ENCODE measurements at places on chromosomes 1 and 21.
A peak's percentile ranks its signal among the peaks of the same experiment; 100 is the strongest.

DNA sequence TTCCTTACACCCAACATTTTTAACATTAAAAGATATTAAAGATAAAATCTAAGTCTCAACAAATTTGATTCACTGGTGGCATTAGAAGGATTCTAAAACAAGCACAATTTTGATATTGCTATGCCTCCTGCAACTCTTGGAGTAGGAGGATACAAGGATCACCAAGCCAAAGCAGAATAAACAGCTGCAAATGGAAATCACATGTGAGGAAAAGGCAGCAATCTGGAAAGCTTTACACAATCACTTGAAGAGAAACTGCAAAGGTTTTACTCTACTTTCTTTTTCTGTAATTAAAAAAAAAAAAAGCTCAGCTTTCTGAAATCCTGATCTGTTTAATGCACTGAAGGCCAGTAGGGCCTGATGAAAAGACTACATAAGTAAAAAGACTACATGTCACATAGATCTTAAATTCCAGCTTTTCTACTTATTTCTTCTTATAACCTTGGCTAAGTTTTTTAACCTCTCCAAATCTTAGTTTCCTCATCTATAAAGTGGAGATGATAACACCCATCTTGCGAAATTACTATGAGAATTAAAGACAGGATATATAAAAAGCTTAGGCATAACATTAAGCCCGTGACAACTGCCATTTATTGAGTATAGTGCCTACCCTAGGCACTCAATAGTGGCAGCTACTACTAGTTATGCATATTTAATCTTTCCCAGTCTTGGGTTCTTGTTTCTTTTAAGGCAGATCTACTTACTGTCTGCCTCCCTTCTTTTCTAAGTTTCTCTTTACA lies 73.5 kb downstream of the EPS15 start:
- DNase-seq = no peak

DNA sequence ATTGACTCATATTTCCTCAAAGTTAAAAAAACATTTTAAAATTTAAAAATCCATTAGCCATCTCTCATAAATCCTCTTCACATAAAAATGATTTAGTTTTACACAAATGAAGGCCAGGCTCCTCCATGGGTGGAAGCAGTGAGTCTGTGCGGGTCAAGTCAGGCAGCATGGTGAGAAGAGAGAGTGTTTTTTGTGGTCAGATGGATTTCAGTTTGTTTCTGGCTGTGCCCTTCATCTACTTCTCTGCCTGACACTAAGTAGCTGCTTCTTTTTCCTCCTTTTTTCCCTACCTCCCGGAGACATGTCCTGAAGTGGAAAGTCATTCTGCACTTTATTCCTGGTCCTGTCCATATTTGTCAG lies 10.3 kb downstream of the PLA2G4A start:
- no peak for DNase-seq

- peak; percentile 73 for DNase-seq
Observed at GRCh38 chr21:44955798-44956175, 16.0 kb downstream of the SLX9 start.

- DNase-seq = no peak
Observed at GRCh38 chr1:53449693-53450092, 9.5 kb upstream of the DMRTB1 start.

DNA sequence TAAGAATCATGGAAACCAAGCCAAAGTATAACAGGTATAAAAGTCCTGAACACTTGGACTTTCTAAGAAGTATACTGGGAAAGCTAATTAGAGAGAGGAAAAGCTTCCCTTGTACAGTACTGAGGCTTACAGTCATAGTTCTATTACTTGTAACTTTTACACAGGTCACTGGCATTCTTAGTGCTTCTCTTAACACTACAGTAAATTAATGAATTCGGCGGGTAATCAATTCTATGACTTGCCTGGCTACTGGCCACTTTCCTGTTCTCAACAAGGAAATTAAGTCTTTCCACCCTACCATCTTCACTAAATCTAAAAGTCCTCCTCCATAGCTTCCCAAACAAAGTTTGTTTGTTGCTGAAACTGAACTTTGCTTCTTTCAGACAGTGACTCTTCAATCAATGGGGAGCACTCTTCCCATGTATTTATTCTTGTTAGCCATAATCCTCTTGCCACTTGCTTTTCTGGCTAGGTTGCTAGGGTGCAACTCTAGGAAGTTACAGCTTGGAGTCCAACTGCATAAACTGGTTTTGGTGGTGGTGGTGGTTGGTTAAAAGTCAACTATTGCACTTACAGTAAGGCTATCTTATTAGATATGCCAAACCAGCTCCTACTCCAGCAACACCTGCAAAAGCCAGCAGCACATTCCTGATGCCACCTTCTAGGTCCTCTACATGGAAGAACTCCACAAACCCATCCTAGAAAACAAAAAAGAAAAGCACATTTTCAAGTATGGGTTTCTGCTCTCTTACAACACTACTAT lies 2.4 kb downstream of the MCL1 start:
- no peak for DNase-seq

DNA sequence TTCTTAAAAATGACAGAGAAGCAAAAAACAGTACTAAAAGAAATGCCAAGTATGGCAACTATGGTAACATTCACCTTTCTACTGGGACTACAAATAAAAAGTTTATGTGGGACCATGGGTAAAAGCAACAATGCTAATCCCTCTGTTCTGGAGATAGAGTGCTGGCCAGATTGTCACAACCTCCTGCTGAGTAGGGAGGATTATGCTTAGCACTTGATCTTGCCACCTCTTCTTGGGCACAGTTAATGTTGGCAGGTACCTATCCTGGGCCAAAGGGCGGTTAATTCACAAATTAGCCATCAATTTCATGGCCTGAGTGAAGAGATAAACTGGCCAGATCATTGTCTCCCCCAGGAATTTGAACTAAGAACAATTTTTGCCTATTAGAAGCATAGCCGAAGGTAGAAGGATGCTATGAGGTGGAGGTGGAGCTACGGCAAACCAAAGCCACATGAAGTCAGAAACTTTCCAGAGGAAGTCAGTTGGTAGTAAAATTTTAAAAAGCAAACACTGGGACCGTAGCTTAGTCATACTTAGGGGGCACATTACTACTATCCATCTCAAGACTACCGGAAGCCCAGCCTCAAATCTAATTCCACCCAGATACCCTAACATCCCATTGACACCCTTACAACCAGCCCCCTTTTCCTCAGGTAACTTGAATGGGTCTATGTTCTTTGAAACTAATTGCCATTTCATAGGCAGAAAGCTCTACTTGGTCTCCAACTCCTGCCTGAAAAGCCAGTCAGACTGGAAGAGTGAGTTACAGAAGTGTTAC lies 2.7 kb downstream of the SCYL3 start:
- DNase-seq = no peak

GRCh38 chr1:91836331-91837040 lies 49.5 kb downstream of the TGFBR3 start:
- no peak for DNase-seq

GRCh38 chr1:9229549-9229948 lies 5.0 kb upstream of the H6PD start:
- DNase-seq = no peak

GRCh38 chr1:48030696-48031365 lies 33.6 kb upstream of the TRABD2B start:
- DNase-seq = no peak

- DNase-seq = no peak
Observed at GRCh38 chr1:98969798-98970490, 34.7 kb downstream of the PLPPR5 start.

DNA sequence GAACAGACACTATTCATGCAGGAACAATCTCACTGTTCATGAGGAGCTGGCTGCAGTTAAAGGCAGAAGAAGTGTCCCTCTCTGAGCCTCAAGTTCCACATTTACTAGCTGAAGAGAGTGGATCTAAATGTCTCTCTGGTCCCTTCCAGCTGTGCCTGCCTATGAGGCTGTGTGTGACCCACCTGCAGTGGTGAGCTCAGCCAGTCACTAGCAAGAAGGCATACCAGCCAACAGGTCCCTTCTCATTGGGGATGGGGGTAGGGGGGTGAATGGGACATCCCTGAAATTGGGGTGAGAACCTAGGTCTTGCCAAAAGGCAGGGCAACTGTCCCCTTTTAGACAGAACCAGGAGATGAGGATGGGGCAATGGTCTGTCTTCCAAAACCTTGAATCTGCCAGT lies 13.6 kb downstream of the RD3 start:
- DNase-seq = no peak

DNA sequence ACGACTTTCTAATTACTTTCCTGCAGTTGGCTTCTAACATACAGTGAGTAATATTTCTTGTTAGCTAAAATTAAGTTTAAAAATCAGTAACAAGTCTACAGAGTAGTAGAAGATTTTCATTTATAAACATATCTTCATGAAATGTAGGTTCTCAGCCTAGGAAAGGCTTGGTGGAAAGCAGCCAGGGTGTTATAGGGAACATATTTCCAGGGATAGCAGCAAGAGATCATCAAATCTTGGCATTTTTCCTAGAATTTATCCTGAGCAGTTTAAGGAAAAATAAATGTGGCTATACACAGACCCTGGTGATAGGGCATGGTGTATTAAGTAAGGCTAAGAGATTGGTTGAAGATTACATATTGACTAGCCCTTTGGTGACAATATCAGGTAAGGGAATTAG lies 203.5 kb upstream of the NEGR1 start:
- DNase-seq = no peak

DNA sequence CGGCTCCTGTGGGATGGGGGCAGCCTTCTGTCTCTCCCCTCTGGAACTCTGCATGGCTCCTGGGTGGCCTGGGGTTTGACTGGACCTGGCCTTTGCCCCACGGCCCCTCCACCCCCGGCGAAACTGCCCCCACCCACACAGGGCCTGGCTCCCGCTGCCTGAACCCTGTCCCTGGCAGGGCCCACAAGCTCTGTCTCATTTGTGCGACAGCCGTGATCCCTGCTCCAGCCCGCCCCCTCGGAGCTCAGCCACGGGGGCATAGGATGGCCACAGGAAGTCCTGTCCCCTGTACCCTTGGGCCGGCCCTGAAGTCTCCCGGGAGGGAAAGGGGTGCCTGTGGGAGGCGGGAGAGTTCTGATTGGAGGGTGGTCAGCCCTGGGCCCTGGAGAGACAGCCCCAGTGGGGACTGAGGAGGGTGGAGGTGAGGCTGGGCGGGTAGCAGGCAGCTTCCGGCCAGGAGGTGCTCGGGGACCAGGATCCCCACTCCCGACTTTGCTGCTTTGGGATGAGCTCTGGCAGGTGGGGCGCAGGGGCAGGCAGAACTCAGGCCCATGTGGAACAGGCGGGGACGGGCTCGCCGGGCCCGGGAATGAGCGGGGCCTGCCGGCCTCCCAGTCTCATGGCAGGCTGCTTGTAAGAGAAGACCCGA lies 45.1 kb downstream of the SLX9 start:
- no peak for DNase-seq

DNA sequence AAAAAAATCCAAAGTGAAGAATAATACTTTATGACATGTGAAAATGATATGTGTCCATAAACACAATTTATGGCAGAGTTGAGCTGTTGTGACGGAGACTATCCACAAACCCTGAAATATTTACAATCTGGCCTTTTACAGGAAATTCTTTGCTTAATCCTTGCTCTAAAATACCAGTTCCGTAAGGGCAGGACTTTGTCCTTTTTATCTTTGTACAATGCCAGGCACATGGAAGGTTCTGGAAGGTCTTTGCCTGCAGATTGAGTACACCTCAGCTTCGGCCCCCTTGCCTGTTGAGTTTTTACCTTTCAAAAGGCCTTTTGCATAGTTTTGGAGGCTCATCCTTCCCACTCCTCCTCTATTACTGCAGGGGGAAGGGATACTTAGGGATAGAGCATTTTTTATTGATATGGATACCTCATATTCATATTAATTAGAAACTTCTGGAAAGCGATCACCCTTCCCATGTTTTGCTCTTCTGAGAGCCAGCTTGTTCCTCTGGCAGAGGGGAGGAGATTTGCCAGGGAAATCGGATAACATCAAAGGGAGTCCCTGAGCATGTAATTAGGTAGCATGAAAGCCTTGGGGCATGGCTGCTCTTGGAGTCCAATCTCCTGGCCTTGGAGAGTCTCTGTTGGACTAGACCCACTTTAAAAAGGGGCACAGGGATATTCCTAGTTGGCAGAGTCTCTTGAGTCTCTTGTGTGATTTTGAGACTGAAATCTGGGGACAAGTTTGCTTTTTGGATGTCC lies 217.1 kb downstream of the KCNJ6 start:
- DNase-seq = no peak

DNA sequence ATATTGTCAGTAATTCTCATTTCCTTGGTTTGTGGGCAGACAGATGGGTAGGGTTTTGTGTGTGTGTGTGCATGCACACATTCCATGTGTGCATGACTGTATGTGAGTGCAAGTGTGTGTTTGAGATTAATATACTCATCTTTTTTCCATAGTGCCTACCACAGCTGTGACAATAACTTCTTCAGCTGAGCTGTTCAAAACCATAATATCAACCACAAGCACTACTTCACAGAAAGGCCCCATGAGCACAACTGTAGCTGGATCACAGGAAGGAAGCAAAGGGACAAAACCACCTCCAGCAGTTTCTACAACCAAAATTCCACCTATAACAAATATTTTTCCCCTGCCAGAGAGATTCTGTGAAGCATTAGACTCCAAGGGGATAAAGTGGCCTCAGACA lies 149.3 kb downstream of the ADGRL2 start:
- DNase-seq = no peak

GRCh38 chr1:1841575-1841995 lies 49.3 kb downstream of the GNB1 start:
- DNase-seq = no peak

- DNase-seq = no peak
Observed at GRCh38 chr1:13570924-13571323, 12.7 kb upstream of the PDPN start.

- no peak for DNase-seq
Observed at GRCh38 chr1:8384088-8384487, 66.2 kb downstream of the SLC45A1 start.

- DNase-seq = no peak
Observed at GRCh38 chr1:121595089-121595488, 410.3 kb downstream of the SRGAP2C start.

DNA sequence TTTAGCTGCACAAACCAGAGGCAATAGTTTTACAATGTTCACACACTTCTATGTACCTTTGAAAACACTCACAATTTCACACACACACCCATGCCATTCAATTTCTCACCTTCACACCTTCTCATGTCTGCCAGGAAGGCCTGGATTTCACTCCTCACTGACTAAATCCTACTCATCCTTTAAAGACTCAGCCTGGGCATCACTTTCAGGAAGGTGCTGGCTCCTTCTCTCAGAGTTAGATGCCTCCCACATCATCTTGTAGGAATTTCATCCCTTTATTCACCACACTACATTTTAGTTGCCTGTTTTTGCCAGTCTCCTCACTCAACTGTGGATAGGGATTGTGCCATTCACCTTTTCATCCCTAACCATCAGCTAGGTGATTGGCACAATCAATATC lies 2.3 kb downstream of the IL20 start:
- no peak for DNase-seq
